ENCODE measurements at places on chromosomes 11 and 22. TPM values are rescaled to one million over a fixed set of nuclear protein-coding genes. Genes with fewer than 3 reads are reported as not detected.
A peak's percentile ranks its signal among the peaks of the same experiment; 100 is the strongest.

- no peak within 1 kb of the TSS for H3K4me3 ChIP-seq
- no peak within 1 kb of the TSS for H3K27ac ChIP-seq
- H3K4me1 ChIP-seq = no peaks in the 10 kb centered on the region
- DNase-seq = no peak
- peaks cover 4% of the 10 kb centered on the region for H3K27me3 ChIP-seq
Observed at GRCh38 chr11:124445646-124446150, at the start of gene OR8B8. TSS of gene OR8B8 (minus strand) at chr11:124445696. CDS start at chr11:124441085, 4,611 bp downstream.

- H3K27me3 ChIP-seq = peaks cover 18% of the 10 kb centered on the region
- H3K4me3 ChIP-seq = peak overlapping the region; percentile 66
- peak; percentile 66 for DNase-seq
- peaks cover 83% of the 10 kb centered on the region for H3K36me3 ChIP-seq
- H3K4me1 ChIP-seq = peaks cover 93% of the 10 kb centered on the region
- peak overlapping the region; percentile 89 for H3K27ac ChIP-seq
Observed at GRCh38 chr11:35180317-35181233, 41.6 kb downstream of the CD44 start.

DNA sequence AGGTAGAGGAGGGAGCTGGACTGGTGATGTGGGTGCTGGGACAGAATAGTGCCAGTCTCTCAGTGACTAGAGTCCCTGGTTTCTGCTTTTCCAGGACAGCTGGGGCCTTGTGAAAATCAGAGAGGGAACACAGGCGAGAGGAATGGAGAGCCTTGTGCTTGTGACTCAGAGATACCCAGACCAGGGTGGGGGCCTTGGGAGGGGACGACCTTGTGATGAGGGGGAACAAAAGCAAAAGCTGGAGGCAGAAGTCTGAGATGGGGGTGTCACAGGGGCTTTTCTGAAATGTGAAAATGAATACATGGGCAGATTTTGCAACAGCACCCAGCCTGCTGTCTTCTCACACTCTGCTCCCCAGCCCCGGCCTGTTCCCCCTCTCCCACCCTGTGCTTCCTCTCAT is 3.4 kb upstream of the NR1H3 start:
- no peak for DNase-seq
- peak overlapping the region; percentile 8 for H3K4me3 ChIP-seq
- H3K27me3 ChIP-seq = no peaks in the 10 kb centered on the region

- H3K4me3 ChIP-seq = no peak overlapping the region
- H3K36me3 ChIP-seq = no peaks in the 10 kb centered on the region
- H3K27ac ChIP-seq = no peak overlapping the region
- DNase-seq = no peak
- peaks cover 4% of the 10 kb centered on the region for H3K27me3 ChIP-seq
- no peaks in the 10 kb centered on the region for H3K4me1 ChIP-seq
Observed at GRCh38 chr11:71081704-71082230, 170.6 kb downstream of the SHANK2 start.

- H3K4me3 ChIP-seq = no peak overlapping the region
- H3K36me3 ChIP-seq = no peaks in the 10 kb centered on the region
- H3K27ac ChIP-seq = no peak overlapping the region
Observed at GRCh38 chr11:35308157-35308556, 111.2 kb downstream of the SLC1A2 start.

DNA sequence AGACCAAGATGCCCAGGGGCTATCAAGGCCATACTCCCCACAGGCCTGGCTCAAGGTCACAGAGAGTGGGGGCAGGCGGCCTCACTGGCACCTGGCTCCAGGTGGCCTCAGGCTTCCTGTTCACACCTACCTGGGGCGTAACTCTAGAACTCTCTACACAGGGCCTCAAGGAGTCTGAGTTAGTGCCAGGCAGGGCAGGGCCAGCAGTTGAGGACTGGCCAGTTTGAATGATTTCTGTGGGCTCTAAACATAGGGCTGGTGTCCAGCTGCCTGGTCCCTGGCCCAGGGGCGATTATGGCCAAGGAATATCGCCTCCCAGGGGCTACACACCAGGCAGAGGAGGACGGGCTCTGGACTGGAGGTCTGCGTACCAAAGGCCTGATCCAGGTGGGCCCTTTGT is 79.2 kb downstream of the WNT7B start:
- peaks cover 16% of the 10 kb centered on the region for H3K27me3 ChIP-seq
- peaks cover 2% of the 10 kb centered on the region for H3K4me1 ChIP-seq
- no peak for DNase-seq
- H3K36me3 ChIP-seq = no peaks in the 10 kb centered on the region

DNA sequence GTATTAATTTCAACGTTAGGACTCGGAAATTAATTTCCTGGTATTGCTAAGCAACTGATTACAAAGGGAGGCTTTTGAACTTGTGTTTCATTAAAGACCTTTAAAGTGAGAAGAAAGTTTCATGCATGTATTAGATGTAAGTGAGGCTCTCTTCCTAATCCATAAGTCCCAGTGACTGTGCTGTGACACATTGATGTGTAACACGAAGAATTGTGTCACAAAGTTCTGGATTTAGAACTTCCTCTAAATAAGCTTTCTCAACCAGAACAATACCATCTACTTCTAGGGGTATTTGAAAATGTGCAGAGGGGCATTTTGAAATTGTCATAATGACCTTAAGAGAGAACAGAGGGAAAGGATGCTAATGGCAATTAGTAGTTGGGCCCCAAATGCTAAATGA is 14.4 kb downstream of the DCUN1D5 start:
- H3K36me3 ChIP-seq = peaks cover 39% of the 10 kb centered on the region
- H3K27me3 ChIP-seq = no peaks in the 10 kb centered on the region

GRCh38 chr11:26621132-26621531 is 49.1 kb upstream of the MUC15 start:
- peaks cover 2% of the 10 kb centered on the region for H3K27me3 ChIP-seq
- H3K4me3 ChIP-seq = no peak overlapping the region
- peak; percentile 73 for DNase-seq
- peak overlapping the region; percentile 2 for H3K27ac ChIP-seq
- peaks cover 26% of the 10 kb centered on the region for H3K4me1 ChIP-seq
- no peaks in the 10 kb centered on the region for H3K36me3 ChIP-seq

- H3K36me3 ChIP-seq = peaks cover 26% of the 10 kb centered on the region
- peak overlapping the region; percentile 40 for H3K27ac ChIP-seq
- no peak overlapping the region for H3K4me3 ChIP-seq
- DNase-seq = no peak
Observed at GRCh38 chr11:72008728-72009127, 10.0 kb downstream of the IL18BP start.

The HORMAD2 gene
- not detected for total RNA-seq

Data from HFFc6 (cell line).